A549 treated with CpdA at 1 μM for 4 hours (cell line): ENCODE measurements at places on chromosomes 2 and 18. TPM values are rescaled to one million over a fixed set of nuclear protein-coding genes. Genes with fewer than 3 reads are reported as not detected.

Gene TMEM200C
- total RNA-seq: not detected in 5 replicates

Gene MATN3
- 9.3 to 14.2 TPM (median 12.8 TPM) in 5 replicates for total RNA-seq

Gene PSMA8
- not detected in 5 replicates for total RNA-seq

Gene C2orf66
- 0.08 to 0.15 TPM (median 0.09 TPM) in 4 of 5 replicates, not detected in the other for total RNA-seq

Gene TTC31
- 15.1 to 18.4 TPM (median 15.3 TPM) in 5 replicates for total RNA-seq

Gene ALKAL2
- total RNA-seq: not detected in 5 replicates

Gene CAB39
- 45.7 to 56.4 TPM (median 52.3 TPM) in 5 replicates for total RNA-seq

Gene WDR35
- 12.9 to 21.6 TPM (median 14.9 TPM) in 5 replicates for total RNA-seq

Gene PRADC1
- total RNA-seq: 16.8 to 27.0 TPM (median 24.8 TPM) in 5 replicates

Gene VIL1
- 0.10 to 0.95 TPM (median 0.36 TPM) in 5 replicates for total RNA-seq

Gene IL36RN
- total RNA-seq: 0.03 to 0.07 TPM (median 0.06 TPM) in 4 of 5 replicates, not detected in the other

Gene SPEG
- 5.0 to 7.9 TPM (median 6.9 TPM) in 5 replicates for total RNA-seq

Gene NGEF
- total RNA-seq: 14.6 to 20.9 TPM (median 19.1 TPM) in 5 replicates

Gene ACVR1C
- 0.01 to 0.05 TPM (median 0.02 TPM) in 4 of 5 replicates, not detected in the other for total RNA-seq

Gene FIGLA
- not detected in 5 replicates for total RNA-seq

Gene POTEE
- total RNA-seq: 0.03 to 0.08 TPM (median 0.06 TPM) in 4 of 5 replicates, not detected in the other

Gene KLHL14
- total RNA-seq: not detected in 5 replicates

Gene SCN2A
- 0.01 TPM in 1 of 5 replicates, not detected in the others for total RNA-seq

Gene LINC00305
- not detected in 5 replicates for total RNA-seq

Gene SAG
- not detected in 5 replicates for total RNA-seq

Gene C2orf15
- total RNA-seq: 0.27 to 0.53 TPM (median 0.40 TPM) in 5 replicates

Gene CSRNP3
- not detected in 5 replicates for total RNA-seq

Gene HOXD13
- total RNA-seq: 0.16 to 0.34 TPM (median 0.30 TPM) in 5 replicates

Gene HOXD12
- total RNA-seq: not detected in 5 replicates

Gene OBSL1
- total RNA-seq: 19.6 to 26.1 TPM (median 22.5 TPM) in 5 replicates

Gene ZNF407
- 2.4 to 3.0 TPM (median 2.6 TPM) in 5 replicates for total RNA-seq

Gene GALNT14
- 47.6 to 55.5 TPM (median 52.7 TPM) in 5 replicates for total RNA-seq

Gene KRTCAP3
- total RNA-seq: 0.37 to 1.5 TPM (median 0.70 TPM) in 5 replicates

Gene AFF3
- total RNA-seq: 0.01 to 0.11 TPM (median 0.02 TPM) in 3 of 5 replicates, not detected in the others

Gene ZNF892
- total RNA-seq: 0.39 to 0.59 TPM (median 0.49 TPM) in 4 of 5 replicates, not detected in the other

Gene LYG1
- total RNA-seq: 1.3 to 2.0 TPM (median 1.6 TPM) in 5 replicates

Gene SLC9A4
- not detected in 5 replicates for total RNA-seq

Gene SLC14A1
- total RNA-seq: 0.05 to 0.26 TPM (median 0.13 TPM) in 3 of 5 replicates, not detected in the others

Gene CHRNA1
- not detected in 5 replicates for total RNA-seq

Gene ITGB6
- total RNA-seq: 0.84 to 2.4 TPM (median 1.1 TPM) in 5 replicates

Gene CHAC2
- total RNA-seq: 12.6 to 16.6 TPM (median 14.6 TPM) in 5 replicates

Gene HOXD11
- total RNA-seq: 6.1 to 8.3 TPM (median 6.6 TPM) in 5 replicates

Gene GPR45
- total RNA-seq: not detected in 5 replicates

Gene CABYR
- 11.1 to 20.9 TPM (median 11.4 TPM) in 5 replicates for total RNA-seq

Gene NUP35
- 33.7 to 50.0 TPM (median 36.3 TPM) in 5 replicates for total RNA-seq
